ENCODE measurements at places on chromosomes 6 and 20.

GRCh38 chr20:21661488-21662055 is 43.9 kb upstream of the PAX1 start:
- no peak for DNase-seq

DNA sequence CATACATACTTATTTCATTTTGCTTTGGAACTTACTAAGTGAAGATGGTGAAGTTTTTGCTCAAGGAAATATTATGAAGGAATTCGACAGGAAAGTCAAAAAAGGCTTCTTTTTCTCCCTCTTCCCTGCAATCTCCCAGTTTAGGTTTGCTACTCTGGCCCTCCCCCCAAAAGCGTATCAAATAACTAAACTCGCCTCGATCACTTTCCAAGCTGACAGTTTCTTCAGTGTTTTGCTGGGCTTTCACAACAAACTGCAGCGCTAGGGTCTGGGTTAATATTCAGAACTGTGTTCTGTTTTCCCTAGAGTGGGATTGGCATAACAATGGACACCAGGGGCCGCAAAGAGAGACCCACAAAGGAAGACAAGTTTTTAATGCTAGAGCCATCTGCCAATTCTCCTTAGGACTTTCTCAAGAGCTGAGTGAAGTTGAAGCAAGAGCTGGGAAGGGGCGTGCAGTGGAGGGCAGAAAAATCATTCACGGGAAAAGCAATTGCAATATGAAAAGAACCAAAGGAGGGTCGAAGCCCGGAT is 57.8 kb downstream of the ATP9A start:
- DNase-seq = no peak

- DNase-seq = no peak
These were observed 23.8 kb downstream of the SIM1 start for GRCh38 chr6:100440935-100441334.

DNA sequence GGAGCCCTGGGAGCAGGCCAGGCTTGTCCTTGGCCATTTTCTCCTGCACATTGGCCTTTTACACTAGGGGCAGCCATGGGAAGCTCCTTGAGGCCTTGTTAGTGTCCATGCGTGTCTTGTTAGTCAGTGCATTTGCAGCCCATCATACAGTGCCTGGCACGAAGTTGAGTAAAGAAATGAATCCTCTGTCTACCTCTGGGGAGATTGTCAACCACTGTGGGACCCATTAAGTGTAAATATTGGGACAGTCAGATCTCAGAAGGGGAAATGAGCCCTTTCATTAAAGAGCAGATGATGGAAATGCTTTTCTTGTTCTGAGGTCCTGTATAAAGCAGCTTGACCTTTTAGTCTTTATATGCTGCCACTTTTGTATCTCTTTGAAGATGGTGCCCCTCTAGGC is 33.9 kb downstream of the SOBP start:
- no peak for DNase-seq

DNA sequence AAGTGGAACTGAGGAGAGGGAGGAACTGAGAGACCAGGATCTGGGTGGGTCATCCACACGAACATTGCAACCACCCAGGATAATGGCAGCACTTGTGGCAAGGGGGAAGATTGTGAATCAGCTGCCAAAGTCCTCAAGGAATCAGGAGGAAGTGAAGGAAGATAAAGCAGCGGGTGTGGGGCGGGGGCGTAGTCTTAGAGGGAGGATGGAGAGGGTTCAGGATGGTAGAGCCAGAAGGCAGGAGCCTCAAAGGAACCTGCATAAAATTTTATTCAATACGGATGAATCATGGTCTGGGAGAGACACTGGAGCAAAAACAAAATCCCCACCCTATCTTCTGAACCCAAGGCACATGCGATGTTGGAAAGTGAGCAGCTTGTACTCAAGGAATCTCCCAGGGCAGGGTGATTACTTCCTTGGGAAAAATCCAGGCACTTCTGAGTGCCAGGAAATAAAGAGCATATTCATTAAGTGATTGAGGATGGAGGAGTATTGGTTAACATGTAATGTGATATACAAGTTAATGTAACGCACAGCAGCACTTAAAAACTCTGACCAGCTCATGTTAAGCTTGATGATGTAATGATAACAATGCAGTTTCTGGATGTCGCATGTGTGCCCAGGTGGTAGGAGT is 82.0 kb upstream of the B3GAT2 start:
- DNase-seq = no peak

Measured in stimulated activated naive CD4-positive, alpha-beta T cell treated with Interleukin-2 at 50 U/mL for 16 hours (primary cell).